ENCODE measurements at places on chromosomes 1 and 21. TPM values are rescaled to one million over a fixed set of nuclear protein-coding genes. Genes with fewer than 3 reads are reported as not detected.

SH2D5 gene
- total RNA-seq, result 0.52 TPM

NUDT17 gene
- 6.2 TPM for total RNA-seq

KIF14 gene
- 2.5 TPM for total RNA-seq

CLDN19 gene
- 2.0 TPM for total RNA-seq

SLAMF9 gene
- 0.74 TPM for total RNA-seq

SLC50A1 gene
- total RNA-seq, result 26.3 TPM

FAM151A gene
- total RNA-seq, result not detected

CAMSAP2 gene
- 51.8 TPM for total RNA-seq

HES4 gene
- 47.9 TPM for total RNA-seq

C1orf141 gene
- 5.7 TPM for total RNA-seq

GNAT2 gene
- not detected for total RNA-seq

SYT2 gene
- 0.03 TPM for total RNA-seq

MPL gene
- 0.63 TPM for total RNA-seq

EPB41 gene
- total RNA-seq, result 48.7 TPM

ADAM30 gene
- not detected for total RNA-seq

PIGR gene
- 381 TPM for total RNA-seq

ADGRB2 gene
- total RNA-seq, result 1.8 TPM

NCMAP gene
- 6.5 TPM for total RNA-seq

Data from lung (tissue), 17 donors.